ENCODE measurements at places on chromosomes 3 and 15.

GRCh38 chr3:14719006-14719405 is 44.1 kb downstream of the C3orf20 start:
- DNase-seq: no peak

DNA sequence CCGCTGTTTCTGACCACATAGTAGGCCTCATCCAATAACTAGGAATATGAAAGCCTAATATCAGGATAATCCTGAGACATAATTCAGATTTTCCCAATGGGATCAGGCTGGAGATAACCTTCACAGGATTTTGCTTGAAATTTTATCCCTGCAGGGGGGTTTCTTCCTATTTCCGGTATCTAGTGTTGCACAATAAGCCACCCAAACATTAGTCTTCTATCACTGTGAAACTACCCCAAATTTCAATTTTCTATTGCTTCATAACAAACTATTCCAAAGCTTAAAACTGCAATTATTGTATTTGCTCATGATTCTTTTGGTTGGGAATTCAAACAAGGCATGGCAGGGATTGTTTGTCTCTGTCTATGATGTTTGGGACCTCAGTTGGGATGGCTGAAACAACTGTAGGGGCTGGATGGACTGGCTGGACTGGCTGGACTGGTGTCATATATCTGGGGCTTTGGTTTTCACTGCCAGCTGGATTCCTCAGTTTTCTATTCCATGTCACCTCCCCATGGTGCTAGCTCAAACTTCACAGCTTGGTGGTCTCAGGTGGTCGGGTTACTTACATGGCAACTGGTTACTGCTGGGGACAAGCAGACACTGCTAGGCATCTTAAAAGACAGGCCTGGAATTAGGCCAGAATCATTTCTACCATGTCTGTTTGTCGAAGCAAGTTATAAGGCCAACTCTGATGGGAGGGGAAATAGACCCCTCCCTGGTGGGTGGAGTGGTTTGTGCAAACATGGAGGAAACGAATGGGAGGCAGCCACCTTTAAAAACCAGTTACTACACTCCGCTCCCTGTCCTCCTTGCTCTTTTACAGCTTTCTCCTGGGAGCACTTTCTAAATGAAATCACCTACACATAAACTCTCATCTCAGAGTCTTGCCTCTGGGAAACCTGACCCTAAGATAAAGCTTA is 88.2 kb upstream of the STT3B start:
- DNase-seq: no peak

DNA sequence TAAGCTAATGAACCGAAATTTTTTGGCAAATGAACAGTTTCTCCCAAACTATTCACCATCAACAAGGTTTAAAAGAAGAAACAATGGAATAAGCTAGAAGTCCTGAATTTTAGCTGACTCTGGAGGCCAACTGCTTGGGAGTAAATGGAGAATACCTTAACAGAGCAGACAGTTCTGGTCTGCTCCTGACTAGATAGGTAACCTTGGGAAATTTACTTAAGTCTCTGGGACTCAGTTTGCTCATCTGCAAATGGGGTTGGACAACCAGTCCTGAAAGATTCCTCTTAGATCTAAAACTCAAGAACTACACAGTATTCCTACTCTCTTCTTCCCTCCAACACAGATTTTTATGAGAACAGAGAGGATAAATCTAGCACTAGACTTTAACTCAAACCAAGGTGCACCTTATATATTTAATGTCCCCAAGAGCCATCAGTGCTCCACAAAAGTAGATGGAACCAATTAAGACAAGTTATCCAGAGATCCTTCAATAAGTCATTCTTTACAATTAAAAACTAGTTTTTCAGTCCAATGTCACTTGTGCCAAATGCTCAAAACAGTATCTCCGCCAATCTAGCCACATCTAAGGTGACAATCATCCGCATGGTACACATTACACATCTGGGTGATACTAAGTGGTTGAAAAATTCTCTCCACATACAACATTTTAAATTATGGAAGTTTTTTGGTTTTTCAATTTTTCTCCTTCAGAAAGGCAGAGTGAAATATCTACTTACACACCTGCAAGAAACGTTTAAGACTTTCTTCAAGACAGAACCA is 1.5 kb downstream of the RHOA start:
- no peak for DNase-seq

- DNase-seq: no peak
Measured at GRCh38 chr3:127482216-127483004, 108.1 kb downstream of the TPRA1 start.

DNA sequence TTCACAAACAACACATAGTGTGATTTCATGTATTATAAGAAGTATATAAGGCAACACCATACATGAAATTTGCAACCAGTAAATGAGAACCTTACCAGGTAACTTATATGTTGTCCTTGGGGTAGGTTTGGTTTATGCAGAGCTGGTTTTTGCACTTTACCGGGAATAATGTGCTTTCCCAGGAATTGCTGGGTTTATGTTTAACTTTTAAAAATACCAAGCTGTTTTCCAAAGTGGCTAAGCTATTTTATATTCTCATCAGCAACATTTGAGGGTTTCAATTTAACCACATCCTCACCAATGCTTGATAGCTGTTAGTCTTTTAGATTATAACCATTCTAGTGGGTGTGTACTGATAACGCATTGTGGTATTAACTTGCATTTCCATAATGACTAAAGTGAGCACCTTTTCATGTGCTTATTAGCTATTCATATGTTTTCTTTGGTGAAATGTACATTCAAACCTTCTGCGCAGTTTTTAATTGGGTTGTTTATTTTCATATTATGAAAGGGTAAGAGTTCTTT is 71.6 kb downstream of the KY start:
- DNase-seq: no peak

- no peak for DNase-seq
Measured at GRCh38 chr3:36991923-36992805, 767 bp downstream of the EPM2AIP1 start.

DNA sequence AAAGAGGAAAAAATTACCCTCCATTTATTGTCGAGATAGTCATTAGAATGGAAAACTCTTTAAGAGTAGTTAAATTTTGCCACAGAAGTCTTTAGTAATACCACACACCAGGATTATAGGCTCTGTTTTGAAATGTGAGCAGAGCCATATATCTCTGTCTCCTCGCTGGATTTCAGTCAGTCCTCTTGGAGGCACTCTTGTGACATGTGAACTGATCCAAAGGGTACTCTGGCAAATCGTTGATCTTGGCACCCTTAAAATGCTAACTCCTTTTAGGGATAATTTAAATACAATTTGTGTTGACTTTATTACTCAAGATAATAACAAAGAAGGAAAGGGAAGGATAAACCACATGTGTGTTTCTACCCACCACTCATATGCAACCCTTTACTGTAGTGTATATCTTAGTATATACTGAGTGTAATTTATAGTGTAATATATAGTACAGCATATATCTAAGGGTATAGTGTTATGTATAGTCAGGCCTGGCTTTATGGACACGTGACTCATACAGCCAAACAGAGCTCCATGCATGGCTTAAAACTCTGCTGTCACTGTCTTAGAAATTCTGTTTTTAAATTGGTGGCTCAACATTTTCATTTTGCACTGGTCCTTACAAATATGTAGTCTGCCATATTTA is 12.3 kb upstream of the KPNA4 start:
- DNase-seq: no peak

DNA sequence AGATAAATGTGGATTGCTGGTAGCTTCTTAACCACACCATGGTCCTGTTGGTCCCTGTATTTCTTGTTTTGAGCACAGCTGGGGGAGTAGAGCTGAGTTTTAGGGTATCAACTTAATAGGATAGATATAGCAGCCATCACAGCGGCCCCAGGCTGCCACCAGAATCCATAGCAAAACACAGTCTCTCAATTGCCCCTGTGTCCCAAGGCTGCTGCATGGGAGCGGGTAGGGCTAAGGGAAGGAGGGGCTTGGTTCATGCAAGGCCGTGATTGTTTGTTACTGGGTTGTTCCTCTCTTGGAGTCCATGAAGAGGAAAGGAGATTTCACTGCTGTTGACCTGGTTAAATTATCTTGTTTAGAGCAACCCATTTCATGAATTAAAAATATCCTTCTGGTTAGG is 22.1 kb downstream of the ARNT2 start:
- DNase-seq: no peak

GRCh38 chr3:103184772-103185171 is 750.0 kb downstream of the ZPLD1 start:
- no peak for DNase-seq

DNA sequence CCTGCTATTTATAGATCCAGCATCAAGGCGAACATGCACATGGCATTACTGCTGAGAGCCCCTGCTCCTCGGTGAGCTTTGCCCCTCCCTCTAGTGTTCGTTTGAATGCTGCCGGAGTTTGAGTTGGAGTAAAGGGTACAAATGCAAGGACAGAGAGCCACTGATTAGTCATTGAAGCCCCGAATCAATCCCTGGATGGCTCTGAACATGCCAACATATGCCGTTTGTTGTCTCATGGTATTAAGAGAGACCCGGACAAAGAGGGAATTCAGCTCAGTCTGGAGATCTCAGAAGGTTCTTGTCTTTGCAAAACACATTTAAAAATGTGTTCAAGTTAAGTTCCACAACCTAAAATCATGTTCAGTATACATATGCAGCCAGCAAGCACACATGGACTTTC is 789.2 kb upstream of the NR2F2 start:
- DNase-seq: no peak

DNA sequence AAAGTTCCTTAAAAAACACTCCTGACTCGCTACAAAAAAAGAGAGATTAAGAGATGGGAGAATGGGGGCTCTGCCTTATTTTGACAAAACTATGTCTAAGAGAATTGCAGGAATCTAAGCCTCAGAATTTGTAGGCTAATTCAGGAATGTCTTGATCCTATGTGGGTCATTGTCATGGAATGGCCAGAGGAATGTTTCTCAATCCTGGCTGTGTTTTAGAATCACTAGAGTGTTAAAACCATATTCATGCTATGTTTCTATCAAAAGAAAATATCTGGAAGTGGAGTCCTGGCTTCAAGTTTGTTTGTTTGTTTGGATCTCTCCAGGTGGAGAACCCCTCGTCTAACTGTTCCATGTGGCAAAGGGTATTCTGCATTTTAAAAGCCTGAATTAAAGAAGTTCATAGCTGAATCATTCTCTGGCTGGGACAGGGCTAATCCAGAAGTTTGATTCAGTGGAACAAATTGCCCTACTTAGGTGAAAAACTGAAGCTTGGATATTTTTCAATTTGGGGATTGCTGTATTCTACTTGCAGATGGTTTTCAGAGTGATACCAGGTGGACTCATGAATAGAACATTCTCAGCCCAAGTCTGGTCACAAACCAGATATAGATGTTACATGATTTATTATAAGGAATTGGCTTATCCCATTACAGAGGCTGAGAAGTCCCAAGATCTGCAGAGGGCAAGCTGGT is 28.2 kb downstream of the GJD2 start:
- DNase-seq: no peak

DNA sequence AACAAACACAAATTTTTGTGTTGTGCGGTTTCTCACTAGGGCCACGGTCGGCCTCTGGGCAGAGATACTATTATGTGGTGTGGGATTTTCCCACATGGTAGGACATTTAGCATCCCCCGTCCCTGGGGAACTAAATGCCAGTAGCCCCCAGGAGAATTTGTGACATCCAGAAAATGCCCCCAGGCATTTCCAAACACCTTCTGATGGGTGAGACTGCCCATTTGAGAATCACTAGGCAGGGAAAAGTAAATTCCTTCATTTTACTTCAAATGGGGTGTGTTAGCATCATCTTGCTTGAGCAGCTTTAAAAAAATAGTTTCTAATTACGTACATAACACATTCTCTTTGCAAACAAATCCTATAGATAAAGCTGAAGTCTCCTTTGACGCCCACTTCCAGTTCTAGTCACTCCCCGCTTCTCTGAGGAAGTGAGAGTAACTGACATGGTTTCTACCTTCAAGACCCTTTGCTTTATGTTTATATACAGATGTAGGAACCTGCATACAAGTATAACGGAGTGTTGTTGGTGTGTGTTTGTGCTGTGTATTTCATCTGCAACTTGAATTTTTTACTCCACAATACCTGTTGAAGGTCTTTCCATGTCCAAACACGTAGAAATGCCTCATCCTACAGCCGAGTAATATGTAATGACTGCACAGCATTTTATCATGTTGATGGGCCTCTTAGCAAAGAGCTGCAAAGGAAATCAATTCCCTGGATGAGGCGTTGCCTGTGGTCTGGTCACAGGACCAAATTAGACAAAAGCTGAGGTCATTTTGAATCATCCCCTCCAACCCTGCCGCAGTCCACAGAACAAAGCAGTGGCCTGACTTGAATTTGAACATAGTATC is 31.4 kb upstream of the ZBTB38 start:
- DNase-seq: no peak

DNA sequence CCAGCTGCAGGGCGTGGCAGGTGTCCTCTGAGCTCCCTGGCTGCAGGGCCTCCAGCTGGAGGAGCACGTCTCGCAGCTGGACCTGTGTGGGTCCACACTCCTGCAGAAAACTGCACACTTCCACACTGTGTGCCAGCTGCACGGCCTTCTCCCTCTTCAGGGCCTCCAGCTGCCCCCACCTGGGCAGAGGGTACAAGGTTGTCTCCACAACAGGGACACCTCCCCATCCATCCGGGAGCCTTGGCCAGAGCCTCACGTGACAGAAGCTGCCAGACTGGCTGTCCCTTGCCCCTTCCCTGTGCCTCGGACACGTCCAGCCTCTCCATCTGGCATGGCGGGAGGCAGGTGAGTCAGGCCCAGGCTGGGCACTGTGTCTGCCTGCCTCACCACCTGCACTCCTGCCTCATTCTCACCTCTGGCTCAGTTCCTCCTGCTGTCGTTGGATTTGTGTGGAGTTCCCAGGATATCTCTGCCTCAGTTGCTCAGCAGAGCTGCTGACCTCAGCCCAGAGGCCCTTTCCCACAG is 14.5 kb downstream of the SPTBN5 start:
- DNase-seq: no peak

GRCh38 chr3:136495213-136495612 is 245.1 kb downstream of the PCCB start:
- no peak for DNase-seq

DNA sequence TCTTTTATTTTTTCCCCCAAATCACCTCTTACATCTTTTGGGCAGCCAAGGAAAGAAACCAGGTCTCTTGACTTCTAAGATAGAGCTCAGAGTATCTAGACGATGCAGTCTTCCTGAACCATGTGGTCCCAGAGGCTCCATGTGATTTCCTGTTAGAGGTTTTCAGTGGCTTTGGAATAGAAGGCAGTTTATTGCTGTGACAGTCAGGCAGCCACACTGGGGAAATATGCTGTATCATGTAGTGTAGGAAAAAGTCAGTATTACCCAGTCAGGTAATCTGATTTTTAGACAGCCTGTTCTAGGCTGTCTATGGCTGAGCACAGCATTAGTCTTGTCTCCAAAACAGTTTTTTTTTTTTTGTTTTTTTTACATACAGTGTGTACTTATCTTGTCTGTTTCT is 294.3 kb downstream of the THSD4 start:
- no peak for DNase-seq

Measured in esophagus squamous epithelium (tissue), 5 donors.